ENCODE measurements at places on chromosomes 5 and 9.

DNA sequence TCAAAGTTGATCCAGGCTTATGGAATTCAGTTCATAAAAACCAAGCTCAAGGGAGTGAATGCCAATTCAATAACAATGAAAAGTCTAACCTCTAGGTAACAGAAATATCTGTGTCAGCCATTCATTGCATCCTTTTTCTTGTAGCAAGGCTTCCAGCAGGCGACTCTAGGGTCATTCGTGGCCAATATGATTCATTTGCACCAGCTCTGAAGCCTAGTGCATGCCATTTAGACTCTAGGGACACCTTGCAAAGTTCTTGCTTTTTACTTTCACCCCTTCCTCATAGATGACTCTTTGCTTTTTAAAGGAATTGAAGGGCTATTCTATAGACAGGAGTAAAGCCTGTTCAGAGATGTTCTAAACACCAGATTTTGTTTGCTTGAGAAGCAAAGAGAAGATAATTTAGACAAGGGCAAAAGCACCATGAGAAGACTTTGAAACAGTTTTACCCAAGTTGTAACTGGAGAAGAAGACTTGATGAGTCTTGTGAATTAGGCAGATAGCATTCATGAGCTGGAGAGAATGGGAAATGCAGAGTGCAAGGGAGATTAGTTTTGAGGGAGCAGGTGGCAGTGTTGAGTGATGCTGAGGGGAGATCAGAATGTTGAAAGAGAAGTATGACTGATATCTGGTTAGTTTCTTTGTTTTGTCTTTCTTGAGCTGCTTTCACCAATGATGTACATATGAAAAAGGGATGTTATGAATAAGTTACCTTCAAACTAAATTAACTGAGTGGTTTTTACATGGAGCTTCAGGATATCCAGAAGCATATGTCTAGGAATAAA lies 94.5 kb downstream of the F2RL2 start:
- no peak for DNase-seq

- no peak for DNase-seq
These were observed 106.3 kb upstream of the MAMDC2 start for GRCh38 chr9:69937360-69937759.

- no peak for DNase-seq
These were observed 394.5 kb upstream of the IRX1 start for GRCh38 chr5:3201121-3201520.

GRCh38 chr5:157703736-157704135 lies 27.5 kb upstream of the THG1L start:
- DNase-seq = no peak

DNA sequence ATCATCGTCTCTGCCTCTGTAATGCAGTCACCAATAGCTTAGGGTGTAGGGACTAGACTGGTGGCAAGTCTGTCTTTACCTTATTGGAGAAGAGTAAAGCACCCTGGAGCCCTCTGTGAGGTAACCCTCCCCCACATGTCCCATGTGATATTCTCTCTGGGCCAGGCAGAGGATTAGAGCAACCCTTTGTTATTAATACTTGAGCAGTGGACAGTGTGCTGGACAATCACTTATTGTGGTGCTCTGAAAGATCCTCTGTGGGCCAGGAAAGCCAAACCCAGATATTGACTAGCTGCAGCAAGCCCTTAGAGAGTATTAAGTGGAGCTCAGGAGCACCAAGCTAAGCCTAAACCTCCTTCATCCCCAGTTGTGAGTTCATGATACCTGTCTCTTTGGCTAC lies 139.7 kb upstream of the RUSC2 start:
- no peak for DNase-seq

DNA sequence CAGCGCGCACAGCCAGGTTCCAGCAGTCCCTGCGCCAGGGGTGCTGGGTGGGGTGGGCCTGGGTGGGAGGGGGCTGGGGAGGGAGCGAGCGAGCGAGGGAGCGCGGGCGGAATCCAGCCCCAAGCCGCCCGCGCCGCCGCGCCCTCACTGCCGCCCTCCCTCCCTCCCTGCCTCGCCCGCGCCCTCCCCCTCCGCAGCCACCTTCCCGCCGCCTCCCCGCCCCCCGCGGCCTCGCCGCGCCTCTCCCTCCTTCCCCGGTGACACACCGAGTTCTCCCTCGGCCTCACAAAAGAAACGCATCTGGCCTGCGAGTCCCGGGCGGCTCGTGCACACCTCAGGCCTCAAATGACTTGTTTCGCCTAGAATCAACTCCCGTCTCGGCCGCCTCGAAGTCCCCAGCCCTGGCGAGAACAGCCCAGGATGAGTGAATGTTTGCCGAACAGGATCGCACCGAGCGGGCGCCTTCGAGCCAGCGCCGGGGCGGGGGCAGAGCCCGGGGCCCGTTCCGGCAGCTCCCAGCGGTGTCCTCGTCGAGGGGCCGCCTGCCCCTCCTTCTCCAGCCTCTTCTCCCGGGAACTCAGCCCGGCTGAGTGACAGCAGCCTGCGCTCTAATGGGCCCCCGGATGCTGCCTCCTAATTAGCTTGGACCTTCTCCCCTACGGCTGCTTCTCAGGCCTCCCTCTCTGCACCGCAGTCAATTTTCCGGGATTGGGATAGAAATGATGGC lies 371 bp upstream of the PITX1 start:
- DNase-seq = no peak

GRCh38 chr5:149917073-149917676 lies 27.4 kb downstream of the PDE6A start:
- DNase-seq = no peak

DNA sequence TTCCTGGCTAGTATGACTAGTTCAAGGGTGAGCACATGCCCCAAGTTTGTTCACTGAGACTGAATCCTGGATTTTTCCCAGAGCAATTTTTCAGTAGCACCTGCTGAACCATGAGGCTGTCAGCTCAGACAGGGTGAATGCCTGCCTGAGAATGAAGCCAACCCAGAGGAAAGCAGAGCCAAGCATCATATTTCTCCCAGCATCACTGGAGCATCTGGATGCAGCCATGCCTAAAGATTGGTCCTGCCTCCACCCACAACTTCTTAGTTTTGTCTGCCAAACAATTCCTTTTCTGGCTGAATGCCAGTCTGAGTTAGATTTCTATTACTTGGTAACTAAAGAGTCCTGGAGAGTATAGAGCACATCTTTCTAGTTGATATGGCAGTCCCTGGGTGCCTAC lies 343.6 kb downstream of the CSNK1G3 start:
- no peak for DNase-seq

- DNase-seq = no peak
These were observed 62.0 kb upstream of the ZNF354B start for GRCh38 chr5:178797546-178798440.

DNA sequence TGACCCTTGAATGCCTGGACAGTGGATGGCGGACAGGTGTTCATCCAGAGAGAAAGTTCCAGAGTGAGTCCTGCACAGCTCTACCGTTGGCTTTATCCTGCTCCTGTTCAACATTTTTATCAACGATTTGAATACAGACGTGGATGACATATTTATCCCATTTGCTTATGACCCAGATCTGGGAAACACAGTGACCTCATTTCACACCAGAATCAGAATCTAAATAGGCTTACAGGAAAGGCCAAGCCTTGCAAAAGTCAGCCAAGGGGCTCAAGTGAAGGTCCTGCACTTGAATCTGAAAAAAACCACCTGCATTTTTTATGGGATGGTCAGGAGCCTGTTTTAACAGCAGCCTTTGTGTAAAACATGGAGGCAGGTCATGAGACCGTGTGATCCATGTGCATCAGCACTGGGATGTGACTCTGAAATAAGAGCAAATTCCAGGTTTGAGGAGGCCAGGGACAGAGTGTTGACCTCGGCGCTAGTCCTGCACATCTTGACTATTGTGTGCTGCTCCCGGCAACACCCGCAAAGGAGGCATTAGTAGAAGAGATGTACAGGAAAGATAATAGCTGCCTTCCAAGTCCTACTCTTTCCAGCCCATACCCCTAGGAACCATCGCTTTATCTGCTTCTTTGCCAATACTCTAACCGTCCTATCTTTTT lies 18.5 kb downstream of the PDZD2 start:
- no peak for DNase-seq

DNA sequence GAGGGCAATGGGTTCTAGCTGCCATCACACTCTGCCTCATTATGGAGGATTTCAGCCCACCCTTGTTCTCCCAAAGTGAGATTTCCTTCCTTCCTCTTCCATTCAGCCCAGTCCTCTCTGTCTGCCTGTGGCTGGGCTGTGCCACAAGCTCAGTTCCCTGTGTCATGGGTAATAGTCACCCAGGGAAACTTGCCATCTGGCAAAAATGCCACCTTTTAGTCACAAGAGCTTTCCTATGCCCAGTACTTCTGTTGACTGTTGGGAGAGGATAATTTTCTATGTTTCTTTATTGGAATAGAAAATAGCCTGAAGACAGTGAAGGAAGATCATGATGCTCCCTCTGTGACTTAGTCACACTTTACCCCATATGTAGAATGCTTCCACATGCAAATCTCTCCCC lies 71.4 kb downstream of the TLR4 start:
- DNase-seq = no peak

DNA sequence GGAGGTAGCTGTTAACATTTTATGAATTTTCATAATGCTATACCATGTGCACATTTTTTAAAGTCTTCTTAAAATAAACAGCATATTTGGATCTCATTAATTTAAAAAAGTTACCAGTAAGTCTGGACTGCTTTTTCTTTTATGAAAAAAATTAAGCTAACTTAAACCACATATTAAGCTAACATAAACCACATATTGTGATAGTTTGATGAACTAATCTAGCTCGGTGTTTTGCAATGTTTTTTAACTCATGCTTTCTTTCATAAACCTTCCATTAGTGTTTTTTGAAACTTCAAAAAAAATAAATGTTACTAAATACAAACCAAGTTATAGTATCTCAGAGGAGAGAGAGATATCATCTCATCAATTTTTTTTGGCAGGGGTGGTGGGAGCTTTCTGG lies 26.5 kb downstream of the POLK start:
- no peak for DNase-seq

DNA sequence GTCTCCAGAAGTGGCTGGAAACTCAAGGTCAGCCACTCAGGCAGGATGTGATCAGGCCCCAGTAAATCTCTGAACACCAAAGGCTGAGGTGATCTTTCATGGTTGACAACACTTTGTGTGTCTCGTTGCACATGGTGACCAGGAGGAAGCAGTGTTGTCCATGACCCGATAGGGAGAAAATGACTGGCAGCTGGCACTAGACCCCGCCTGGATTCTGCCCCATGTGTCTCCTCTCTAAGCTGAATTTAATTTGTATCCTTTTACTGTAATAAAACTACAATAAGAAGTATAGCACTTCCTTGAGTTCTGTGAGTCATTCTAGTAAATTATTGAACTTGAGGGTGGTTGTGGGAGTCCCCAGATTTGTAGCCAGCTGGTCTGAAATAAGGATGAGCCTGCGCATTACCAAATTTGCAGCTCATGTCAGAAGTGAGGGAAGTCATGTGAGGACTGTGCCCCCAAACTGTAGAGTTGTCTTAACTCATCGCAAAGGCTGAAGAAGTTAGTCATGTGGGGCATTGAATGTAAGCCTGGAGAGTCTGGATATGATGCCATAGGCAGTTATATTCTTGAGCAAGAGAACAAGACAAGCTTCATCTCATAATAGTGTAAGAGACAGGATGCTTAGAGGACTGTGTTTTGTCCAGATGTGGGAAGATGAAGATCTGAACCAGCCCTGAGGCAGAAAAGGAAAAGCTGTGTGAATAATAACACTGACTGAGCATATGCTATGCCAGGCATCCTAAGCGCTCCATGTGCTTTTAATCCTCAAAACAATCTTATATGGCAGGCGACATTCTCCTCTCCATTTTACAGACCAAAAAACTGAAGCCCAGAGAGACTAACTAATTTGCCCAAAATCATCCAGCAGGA lies 55.9 kb downstream of the TMEM215 start:
- DNase-seq = no peak

- DNase-seq = no peak
These were observed 18.8 kb downstream of the TRIO start for GRCh38 chr5:14161825-14162556.

GRCh38 chr9:125388978-125389377 lies 127.4 kb downstream of the GAPVD1 start:
- no peak for DNase-seq

- no peak for DNase-seq
These were observed 6.1 kb downstream of the SLCO4C1 start for GRCh38 chr5:102290004-102290403.

GRCh38 chr5:1685066-1685465 lies 114.6 kb downstream of the MRPL36 start:
- no peak for DNase-seq

- no peak for DNase-seq
These were observed 391.8 kb downstream of the ARHGEF28 start for GRCh38 chr5:74017786-74018211.

GRCh38 chr5:144945503-144945902 lies 774.8 kb downstream of the KCTD16 start:
- no peak for DNase-seq

GRCh38 chr9:87601176-87601575 lies 103.5 kb downstream of the DAPK1 start:
- DNase-seq = no peak

DNA sequence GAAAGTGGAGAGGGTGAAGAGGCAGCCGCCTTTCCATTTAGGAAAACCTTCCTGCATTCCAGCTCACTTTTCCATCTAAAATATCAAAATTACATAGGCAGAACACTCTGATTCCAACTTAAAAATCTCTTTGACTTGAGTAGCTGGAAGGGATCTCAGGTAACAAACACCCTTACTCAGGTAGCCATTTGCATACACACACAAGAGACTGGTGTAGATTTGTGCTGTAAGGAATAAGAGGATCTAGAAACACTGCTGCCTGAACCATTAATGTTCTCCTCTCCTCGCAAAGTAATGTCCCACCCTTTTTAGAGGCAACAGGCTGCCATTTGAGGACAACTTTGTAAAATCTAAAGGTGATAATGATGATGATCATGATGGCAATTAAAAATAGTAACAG lies 53.5 kb downstream of the BNC2 start:
- DNase-seq = no peak
